Astrocyte of the hippocampus (primary cell): ENCODE measurements at places on chromosomes 3 and 15.

DNA sequence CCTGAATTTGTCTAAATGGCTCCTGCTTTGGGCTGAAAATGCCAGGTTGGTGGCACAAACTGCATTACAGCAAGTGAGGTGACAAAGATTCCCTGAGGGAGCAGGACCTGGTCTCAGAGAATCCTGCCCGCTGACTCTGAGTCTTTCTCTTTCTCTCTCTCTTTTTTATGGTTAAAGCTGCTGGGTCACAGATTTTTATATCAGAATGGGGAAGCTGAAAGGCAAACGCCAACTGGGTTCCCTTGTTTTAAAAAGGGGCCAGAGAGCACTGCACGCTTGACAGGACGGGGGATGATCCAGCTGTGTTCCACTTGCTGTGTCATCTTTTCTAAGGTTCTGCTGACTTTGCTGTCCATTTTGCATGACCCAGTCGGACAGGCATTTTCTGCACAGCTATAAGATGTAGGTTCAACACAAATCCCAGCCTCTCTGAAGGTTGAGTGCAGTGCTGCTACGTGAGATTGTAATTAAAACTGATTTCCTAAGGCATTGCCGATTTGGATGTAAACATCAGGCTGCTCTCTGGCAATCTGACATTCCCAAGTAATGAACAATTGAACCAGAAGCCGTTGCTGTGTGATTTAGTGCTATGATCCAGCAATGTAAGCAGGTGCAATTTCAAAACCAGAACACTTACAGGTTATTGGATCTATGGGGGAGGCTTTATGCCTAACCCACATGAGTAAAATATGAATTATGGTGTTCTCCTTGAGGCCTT, 25.8 kb downstream of the ARHGEF3 start:
- DNase-seq, result no peak

GRCh38 chr3:15148614-15149013, 49.7 kb upstream of the RBSN start:
- no peak for DNase-seq

DNA sequence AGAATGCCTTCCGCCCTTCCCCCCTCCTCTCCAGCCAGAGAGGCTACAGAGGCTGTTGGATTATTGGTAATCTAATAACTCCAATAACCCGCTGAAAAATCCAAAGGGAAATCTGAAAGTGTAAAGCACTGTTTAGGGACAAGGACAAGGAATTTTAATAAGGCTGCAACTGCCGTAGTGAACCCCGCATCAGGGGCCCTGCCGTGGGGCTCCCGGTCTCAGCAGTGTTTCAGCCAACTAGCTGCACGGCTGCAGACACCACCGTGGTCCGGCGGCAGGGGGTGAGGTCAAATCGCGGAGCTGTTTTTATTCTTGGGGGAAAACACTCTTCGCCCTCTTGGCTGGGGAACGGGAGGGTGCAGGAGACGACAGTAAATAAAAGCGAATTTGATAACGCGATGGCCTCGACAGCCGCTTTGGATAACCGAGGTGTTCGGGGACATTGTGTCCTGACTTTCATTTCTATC, 6.1 kb downstream of the BCL6 start:
- no peak for DNase-seq

DNA sequence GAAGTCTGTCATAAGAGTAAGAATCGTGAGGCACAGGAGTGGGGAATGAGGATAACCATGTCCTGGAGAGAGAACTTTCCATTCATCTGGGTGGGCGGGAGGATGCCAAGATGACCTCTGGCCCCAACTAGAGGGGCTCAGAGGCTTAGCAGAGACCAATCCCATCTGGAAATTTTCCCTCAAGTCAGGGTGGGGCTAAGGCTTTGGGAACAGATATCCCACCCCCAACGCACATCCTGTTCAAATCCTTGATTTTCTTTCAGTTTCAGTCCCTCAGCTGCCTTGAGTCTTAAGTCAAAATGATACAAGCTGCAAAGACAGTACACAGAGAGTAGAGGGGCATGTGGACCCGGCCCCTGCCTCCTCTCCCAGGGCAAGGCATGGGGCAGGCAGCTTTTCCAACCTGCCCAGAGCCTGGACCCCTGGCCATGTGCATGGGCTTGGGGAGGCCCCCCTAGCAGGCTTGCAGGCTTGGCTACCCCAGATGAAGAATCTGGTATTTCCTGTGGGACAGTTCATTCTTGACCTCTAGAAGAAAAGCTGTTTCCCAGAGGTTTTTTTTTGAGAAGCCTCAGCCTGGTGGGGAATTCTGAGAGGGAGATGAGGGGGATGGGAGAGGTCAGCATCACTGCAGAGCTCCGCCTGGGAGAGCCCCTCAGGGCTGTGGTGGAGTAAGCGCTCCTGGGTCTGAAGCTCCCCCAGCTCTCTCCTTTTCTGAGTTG, 109.7 kb upstream of the HACD2 start:
- no peak for DNase-seq

GRCh38 chr3:73520931-73521461, 103.7 kb downstream of the PDZRN3 start:
- DNase-seq, result peak; percentile 70

GRCh38 chr3:112649478-112649735, 8.5 kb upstream of the CCDC80 start:
- DNase-seq, result peak; percentile 92

GRCh38 chr15:52566889-52567288, 1.9 kb downstream of the ARPP19 start:
- DNase-seq, result no peak

DNA sequence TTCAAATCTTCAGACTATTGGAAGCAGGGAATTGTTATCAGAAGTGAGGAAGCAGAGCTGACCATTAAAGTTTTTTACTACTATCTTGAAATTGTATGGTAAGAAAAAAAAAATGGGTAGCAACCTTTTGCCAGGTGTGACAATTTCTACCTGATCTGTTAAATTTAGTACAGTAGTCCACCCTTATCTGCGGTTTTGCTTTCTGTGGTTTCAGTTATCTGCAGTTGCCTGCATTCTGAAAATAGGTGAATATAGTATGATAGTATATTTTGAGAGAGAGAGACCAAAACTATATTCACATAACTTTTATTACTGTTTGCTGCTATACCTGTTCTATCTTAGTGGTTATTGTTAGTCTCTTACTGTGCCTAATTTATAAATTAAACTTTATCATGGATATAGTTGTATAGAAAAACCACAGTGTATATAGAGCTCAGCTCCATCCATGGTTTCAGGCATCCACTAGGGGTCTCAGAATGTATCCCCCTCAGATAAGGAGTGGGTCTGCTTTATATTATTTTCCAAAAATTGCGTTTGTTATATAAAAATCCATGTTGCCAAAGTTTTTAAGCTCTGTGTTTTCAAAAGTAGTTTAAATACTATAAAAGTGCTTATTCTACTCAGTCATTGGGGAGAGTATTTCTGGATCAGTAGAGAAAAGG, 69.9 kb downstream of the PTPRG start:
- no peak for DNase-seq

DNA sequence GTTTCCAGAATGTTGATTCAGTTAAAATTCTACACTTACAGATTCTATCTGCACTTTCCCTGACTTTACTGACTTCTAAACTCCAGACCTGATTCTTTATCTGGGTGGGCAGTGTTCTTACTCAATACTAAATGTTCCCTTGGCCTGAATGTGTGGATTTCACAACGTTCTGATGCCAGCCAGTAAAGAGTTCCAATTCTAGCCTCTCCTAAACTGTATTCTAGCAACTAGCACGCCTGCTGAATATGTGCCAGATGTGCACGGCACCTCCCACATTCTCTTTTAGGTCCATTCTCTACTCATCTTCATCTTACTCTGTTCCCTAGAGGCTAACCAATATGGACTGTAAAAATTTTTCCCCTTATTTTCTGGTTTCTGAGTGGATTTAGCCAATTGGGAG, 479.5 kb upstream of the AGTR1 start:
- no peak for DNase-seq

DNA sequence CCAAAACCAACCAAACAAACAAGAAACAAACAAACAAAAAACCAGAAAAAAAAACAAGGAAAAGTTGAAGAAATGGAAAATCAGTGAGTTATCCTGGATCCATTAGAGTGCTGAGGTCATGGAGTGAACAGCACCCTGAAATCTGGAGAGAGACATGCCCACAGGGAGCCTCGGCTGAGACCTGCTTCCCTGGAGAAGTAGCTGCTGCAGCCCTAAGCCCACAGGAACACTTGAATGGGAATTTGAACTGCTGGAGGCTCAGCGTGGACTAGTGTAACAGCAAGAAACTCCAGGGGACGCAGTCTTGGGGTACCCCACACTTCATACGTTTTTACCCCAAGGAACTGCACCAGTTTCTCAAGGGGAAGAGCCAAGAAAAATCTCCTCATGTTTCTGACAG, 144.1 kb upstream of the UBE3A start:
- no peak for DNase-seq

DNA sequence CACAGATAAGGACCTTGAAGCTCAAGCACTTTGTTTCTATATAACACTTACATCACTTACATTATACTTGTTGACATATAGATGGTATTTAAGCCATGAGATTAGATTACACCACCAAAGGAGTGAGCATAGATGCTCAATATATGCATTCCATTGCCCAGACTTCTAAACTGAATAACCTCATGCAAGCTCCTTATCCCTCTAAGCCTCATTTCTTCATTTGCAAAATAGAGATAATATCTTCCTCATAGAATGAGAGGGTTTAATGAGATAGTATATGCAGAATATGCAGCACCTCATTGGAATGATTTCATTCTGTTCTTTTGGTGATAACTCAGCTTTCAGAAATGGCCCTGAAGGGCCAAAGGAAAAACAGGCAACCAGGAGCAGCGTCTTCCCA, 18.5 kb downstream of the NLGN1 start:
- no peak for DNase-seq

- no peak for DNase-seq
Measured at GRCh38 chr15:45378913-45379262, 544 bp upstream of the GATM start.

DNA sequence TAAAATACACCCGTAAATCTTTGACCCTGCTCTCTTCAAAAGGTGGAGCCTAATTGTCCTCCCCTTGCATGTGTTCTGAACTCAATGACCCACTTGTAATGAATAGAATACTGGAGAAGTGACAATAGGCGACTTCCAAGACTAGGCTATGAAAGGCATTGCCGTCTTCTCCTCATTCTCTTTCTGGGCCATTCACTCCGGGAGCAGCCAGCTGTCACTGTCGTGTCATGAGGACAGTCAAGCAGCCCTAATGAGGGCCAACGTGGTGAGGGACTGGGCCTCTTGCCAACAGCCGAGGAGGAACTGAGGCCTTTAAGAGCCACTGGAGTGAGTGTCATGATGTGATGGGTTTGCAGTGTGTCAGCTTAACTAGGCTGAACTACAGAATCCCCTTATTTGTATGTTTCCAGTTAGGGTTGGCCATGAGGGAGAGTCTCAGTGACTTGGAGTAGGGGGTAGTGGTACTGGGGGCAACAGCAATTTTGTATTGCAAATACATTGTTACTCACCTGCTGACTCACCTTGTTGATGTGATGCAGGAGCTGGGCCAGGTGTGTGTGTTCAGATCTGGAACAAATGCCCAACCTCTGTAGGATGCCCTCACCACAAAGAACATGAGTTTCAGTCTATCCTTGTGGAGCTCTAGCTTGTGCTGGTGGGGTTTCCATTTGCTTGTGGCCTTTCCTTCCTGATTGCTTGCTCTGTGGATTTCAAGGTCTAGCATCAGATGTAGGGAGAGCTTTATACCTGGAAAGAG, 188.5 kb upstream of the PROK2 start:
- no peak for DNase-seq

GRCh38 chr3:136495213-136495612, 245.1 kb downstream of the PCCB start:
- DNase-seq, result no peak

- peak; percentile 87 for DNase-seq
Measured at GRCh38 chr15:80526556-80527340, 122.6 kb downstream of the ARNT2 start.
